ENCODE measurements at places on chromosomes 13 and 19.

DNA sequence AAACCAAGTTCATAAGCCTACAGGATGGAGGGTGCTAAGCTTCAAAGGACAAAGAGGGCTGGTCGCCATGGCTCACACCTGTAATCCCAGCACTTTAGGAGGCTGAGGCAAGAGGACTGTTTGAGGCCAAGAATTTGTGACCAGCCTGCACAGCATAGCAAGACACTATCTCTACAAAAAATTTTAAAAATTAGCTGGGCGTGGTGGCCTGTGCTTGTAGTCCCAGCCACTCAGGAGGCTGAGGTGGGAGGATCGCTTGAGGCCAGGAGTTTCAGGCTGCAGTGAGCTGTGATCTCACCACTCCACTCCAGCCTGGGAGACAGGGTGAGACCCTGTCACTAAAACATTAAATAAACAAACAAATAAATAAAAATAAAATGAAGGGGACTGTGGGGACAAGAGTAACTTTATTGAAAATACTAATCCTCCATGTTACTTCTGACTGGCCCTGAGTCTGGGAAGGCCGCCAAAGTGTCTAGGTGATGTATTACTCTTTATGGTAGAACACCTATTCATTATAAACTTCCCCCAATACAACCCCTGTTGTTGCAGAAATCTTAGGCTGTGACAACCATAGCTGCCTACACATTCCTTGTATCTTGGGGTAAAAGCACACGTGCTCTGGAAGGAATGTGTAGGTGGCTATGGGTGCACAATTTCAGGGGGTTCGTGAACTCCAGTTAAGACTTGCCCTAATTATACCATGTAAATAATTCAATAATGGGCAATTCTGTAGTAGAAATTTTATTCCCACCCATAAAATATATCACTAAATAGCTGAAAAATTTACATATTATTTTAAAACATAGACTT is 14.6 kb upstream of the URAD start:
- no peak for DNase-seq

- DNase-seq = no peak
These were observed 1.7 kb downstream of the AP1M1 start for GRCh38 chr19:16199275-16199932.

GRCh38 chr19:46288896-46289588 is 7.8 kb upstream of the HIF3A start:
- DNase-seq = peak; percentile 86

GRCh38 chr13:108368250-108368905 is 98.9 kb downstream of the TNFSF13B start:
- peak; percentile 32 for DNase-seq

GRCh38 chr19:1481893-1482360 is 2.9 kb upstream of the C19orf25 start:
- DNase-seq = no peak

DNA sequence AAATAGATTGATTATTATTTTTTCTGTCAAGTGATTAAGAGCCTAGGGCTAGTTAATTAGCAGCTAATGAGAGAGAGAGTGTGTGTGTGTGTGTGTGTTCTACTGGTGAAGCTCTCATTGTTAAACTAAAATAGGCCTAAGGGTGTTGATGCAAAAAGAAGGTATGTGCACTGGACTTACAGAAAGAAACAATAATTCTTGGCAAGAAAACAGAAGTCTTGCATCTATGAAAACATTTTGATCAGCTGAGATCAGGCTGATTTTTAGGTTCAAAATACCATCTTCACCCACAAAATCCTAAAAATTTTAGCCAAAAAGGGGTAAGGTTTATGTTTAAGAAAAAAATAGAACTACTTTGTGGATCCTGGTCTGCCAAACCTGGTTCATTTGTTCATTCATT is 106.5 kb downstream of the POSTN start:
- DNase-seq = no peak

DNA sequence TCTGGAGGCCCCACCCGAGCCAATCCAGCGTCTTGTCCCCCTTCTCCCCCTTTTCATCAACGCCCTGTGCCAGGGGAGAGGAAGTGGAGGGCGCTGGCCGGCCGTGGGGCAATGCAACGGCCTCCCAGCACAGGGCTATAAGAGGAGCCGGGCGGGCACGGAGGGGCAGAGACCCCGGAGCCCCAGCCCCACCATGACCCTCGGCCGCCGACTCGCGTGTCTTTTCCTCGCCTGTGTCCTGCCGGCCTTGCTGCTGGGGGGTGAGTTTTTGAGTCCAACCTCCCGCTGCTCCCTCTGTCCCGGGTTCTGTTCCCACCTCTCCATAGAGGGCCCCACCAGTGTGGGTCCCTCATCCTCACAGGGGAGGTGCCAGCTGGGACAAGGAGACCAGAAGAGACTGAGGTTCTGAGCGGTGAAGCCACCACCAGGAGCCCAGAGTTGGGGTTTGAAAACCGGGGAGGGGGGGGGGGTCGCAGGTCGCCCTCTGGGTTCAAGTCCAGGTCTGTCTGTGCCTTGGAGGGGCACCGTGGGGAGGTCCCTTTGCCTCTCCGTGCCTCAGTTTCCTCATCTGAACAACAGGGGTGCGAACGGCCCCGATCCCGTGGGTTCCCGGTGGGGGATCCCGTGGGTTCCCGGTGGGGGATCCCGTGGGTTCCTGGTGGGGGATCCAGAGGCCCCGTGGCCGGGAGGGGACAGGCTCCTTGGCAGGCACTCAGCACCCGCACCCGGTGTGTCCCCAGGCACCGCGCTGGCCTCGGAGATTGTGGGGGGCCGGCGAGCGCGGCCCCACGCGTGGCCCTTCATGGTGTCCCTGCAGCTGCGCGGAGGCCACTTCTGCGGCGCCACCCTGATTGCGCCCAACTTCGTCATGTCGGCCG is at the start of gene ELANE:
ELANE (plus strand) TSS at position 168 of the 878 bp plus-strand sequence; CDS start at position 194, 26 bp downstream.
- no peak for DNase-seq

DNA sequence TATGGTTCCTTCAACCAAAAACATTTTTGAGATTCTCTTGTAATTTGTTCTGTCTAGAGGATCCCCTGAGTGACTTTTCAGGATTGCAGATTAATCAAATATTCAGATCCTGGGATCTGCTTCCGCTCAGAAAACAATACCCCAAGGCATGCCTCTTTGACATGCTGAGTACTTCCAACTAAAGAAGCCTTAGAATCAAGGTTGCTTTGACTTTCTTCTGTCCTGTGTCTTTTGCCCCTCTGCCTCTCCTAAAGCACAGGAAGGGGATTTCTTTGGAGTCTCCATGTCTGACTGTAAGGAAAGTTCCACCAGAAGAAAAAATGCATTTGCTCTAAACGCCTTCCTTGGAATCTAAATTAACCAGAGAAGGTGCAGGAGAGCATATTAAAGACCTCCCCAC is 431.5 kb downstream of the FGF14 start:
- DNase-seq = no peak

DNA sequence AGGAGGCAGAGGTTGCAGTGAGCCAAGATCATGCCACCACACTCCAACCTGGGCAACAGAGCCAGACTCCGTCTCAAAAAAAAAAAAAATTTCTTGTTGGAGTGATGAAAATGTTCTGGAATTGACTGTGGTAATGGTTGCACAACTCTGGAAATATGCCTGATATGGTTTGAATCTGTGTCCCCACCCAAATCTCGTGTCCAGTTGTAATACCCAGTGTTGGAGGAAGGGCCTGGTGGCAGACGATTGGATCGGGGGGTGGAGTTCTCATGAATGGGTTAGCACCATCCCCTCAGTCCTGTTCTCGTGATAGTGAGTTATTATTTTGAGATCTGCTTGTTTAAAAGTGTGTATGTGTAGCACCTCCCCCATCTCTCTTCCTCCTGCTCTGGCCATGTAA is 41.1 kb upstream of the MAP3K10 start:
- DNase-seq = no peak

GRCh38 chr13:37230346-37230745 is 124.9 kb upstream of the CSNK1A1L start:
- DNase-seq = no peak

DNA sequence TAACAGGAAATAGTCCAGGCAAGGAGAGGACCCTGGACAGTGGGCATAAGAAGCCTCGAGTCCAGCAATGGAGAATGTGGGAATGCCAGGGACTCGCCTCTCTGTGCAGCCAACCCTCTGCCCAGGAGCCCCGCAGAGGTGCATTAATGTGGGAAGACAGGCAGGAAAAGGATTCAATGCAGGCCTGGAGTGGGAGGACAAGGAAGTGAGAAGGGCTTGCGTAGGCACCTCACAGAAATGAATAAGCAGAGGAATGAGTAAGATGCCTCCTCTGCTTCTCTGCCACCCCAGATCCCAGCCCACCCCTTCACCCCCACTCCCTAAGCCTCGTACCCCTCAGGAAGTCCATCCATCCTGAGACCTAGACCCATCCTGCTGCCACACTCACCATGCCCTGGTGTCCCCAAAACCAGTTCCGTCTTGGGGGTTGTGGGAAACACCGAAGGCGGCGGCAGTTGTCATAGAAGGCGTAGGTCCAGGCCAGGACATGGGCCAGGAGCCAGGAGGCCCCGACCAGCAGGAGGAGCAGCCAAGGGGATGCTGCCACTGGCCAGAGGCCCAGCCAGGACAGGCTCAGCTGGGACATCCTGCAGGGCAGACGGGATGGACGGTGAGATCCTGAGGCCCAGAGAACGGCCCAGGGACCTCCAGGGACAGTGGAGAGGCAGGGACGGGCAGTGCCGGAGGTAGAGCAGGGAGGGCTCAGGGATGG is 692 bp downstream of the CYP4F2 start:
- DNase-seq = no peak

DNA sequence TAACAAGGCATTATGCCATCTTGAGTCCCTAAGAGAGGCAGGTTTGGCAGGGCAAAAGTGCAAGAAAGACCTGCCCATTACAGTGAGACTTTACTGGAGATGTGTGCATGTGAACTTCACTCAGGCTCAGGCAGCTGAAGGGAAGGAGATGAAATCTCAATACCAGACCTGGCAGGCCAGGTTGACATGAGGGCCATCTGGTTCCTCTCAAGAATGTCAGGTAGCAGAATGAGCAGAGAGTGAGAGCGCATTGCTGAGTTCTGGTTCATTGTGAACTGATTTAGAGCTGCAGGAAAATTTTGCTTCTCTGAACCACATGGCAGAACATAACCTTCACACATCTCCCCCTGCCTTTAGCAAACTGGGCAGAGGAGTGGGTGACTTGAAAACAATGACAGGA is 406.3 kb downstream of the GPC5 start:
- DNase-seq = no peak

GRCh38 chr13:67150608-67151007 is 79.5 kb downstream of the PCDH9 start:
- DNase-seq = no peak

GRCh38 chr19:37692956-37693620 is 26.5 kb downstream of the ZNF607 start:
- peak; percentile 7 for DNase-seq

DNA sequence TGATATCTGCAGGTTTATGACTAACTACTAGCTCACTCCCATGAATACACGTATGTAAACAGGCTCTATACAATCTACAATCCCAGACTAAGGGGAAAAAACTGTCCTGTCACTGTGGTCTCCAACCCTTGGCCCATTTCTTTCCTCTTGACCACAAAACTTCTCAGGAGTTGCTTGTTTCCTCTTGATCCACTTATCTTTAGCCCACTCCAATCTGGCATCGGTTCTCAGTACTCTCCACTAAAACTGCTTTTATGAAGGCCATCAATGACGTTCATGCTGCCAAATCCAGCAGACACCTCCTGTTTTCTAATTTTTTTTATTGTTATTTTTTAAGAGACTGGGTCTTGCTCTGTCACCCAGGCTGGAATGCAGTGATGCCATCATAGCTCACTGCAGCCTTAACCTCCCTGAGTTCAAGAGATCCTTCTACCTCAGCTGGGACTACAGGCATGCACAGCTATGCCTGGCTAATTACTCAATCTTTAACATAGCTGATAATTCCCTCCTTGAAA is 31.9 kb upstream of the USPL1 start:
- DNase-seq = peak; percentile 64

DNA sequence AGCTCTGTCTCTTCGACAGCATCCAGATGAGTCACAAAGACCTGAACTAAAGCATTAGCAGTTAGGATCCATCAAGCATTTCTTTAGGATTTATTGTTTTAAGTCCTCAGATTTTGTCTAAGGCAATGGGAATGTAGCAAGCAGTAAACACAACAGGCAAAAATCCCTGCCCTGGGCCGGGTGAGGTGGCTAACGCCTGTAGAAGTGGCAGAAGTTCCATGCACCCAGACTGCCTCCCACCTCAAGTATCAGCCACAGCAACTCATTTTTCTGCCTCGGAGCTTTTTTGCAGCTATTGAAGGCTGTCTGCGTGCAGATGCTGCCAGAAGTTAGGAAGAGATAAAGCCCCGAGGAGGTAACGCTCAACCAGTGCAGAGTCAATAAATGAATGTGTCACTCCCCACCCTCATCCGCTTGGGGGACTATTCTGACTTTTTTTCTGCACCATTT is 47.1 kb upstream of the MRI1 start:
- peak; percentile 16 for DNase-seq

Measured in NB4 (cell line).